Hematopoietic multipotent progenitor cell treated with erythropoietin and hydrocortisone succinate and interleukin-3 and kit ligand, for 6 days (in vitro differentiated cells): ENCODE measurements at places on chromosomes 1 and 21.

DNA sequence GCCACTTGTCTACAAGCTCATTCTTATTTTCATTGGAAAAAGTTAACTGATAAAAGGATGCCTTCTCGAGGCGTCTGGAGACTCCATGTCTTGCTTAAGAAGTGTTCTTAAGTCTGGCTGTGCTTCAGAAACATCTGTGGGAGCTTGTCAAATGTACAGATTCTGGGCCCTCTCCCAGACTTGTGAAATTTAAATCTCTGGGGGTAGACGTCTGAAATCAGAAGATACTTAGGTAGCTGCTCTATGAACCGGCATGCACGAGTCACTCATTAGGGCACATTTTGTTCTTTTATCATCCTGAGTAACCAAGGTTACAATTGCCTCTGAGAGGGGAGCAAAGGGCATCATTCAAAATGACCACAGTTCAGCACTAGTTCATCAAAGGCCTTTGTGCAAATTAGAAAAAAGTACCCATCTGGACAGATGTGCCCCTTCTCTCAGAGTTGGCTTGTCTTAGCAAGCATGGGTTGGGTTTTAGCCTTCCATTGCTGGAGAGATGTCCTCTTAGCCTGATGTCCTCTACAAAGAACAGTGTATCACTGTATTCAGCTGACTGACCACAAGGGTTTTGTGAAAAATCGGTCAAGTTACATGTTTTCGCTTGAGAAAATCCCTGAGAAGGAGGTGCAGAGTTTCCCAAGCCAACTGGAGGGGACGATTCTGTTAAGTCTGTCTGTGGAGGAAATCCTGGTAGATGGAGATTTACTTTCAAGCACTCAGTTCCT, 156.9 kb downstream of the ASTN1 start:
- no peak for DNase-seq

GRCh38 chr1:83626603-83627002, 372.3 kb downstream of the TTLL7 start:
- DNase-seq: no peak

- DNase-seq: peak; percentile 97
These were observed 9.6 kb downstream of the ENSA start for GRCh38 chr1:150619576-150620509.

DNA sequence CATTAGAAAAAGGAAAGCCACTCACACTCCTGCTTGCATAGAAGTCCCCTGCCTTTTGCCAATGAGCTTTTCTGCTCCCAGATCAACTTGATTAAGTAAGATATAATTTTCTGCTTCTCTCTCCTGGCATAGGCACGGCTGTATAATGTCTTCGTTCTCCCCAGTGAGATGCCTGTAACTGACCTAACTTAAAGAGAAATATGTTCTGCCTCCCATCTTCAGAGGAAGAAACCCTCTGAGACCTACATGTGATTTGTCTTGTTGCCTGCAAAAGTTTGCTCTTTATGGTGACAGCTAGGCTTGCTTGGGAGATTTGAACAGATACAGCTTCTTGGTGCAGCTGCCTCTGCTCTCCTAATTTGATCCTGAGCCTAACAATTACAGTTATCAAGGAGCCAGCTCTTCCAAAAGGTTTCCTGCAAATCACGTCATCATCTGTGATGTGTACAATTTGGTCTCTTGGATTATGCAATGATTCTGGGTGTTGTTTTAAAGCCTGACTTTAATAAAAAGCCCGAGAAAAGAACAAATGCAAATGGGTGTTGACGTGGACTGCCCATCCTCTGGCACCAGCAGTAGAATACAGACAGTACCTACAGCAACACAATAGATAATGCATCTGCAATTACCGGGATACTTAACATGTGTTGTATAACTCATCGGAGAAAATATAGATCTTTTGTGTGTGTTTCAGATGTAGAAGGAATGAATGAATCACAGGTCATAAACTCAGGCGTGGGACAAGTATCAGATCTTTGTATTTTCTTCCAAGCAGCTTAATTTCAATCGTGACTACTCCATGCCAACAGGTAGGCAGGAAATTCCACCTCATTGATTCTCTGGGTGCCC, 76.2 kb upstream of the KAZN start:
- no peak for DNase-seq

GRCh38 chr1:15966081-15966955, 9.6 kb downstream of the ZBTB17 start:
- peak; percentile 19 for DNase-seq

DNA sequence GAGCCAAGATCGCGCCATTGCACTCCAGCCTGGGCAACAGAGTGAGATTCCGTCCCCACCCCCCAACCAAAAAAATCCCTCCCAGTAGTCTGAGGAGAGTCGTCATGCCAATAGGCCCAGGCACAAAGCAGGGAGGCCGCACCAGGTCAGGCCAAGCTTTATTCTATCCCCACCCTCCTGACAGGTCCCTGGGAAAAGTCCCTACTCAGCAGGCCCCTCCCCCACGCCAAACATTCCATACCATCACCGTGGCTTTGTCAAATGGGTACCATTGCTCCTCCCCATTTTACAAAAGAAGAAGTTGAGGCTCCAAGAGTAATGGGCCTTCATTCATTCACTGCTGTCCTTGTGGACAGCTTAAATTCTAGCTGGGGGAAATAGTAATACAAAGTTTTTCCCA, 5.3 kb downstream of the GPR3 start:
- no peak for DNase-seq

DNA sequence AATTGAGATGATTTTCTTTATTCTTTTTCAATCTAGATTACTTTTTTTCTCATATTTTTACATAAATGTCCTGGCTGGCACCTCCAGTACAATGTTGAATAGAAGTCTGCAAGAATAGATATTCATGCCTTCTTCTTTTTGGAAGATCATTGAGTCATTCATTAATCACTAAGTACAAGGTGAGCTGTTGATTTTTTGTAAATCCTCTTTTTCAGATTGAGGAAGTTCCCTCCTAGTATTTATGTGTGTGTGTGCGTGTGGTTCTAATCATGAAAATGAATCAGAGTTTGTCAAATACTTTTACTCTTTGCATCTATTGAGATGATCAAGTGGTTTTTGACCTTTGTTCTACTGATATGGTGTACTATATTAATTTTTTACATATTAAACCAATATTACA, 859.3 kb downstream of the KCNT2 start:
- no peak for DNase-seq

DNA sequence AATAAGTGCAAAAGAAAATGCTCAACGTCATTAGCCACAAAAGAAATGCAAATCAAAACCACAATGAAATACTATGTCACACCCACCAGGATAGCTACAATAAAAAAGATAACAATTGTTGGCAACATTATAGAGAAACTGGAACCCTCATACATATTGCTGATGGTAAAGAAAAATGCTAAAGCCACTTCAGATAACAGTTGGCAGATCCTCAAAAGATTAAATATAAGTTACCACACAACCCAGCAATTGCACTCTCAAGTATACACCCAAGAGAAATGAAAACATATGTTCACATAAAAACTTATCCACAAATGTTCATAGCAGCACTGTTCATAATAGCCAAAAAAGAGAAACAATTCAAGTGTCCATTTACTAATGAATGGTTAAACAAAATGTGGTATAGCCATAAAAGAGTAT, 20.7 kb downstream of the TRIM33 start:
- DNase-seq: peak; percentile 80

- DNase-seq: no peak
These were observed 18.7 kb downstream of the CTSK start for GRCh38 chr1:150789396-150789795.

GRCh38 chr1:210310562-210311153, 18.0 kb upstream of the HHAT start:
- no peak for DNase-seq

GRCh38 chr1:101022294-101022693, 3.3 kb downstream of the DPH5 start:
- DNase-seq: peak; percentile 53

GRCh38 chr21:33762803-33763581, 120.7 kb downstream of the ITSN1 start:
- DNase-seq: no peak

DNA sequence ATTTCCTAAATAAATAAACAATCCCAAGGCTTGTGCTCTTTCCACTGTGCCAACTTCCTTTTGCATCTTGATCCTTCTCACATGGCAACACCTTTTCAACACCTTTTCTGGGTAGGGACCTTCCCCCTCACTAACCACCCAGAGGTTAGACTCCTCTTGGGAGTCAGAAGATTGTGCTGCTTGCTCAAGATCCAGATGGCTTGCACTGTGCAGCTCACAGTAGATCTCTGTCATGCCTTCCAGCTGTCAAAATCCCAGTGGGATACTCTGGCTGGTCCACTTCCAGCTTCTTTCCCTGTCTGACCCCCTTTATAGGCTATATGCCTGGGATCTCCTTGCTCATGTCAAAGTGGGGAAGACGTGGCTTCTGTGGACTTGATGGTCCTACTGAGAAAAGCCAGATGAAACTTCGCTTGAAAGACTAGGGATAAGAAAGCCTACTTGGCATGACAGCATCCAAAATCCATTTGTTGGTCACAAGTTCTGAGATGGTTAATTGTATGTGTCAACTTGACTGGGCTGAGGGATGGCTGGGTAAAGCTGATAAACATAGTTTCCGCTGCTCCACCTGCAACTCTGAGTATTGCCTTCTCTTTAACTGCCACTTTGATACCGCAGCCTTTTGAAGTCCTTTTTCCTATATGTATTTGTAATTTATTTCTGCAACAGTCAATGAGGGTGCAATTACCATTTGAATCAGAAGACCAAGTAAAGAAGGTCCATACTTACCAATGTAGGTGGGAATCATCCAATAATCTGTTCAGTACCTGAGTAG, 74.5 kb downstream of the S1PR1 start:
- DNase-seq: peak; percentile 33

DNA sequence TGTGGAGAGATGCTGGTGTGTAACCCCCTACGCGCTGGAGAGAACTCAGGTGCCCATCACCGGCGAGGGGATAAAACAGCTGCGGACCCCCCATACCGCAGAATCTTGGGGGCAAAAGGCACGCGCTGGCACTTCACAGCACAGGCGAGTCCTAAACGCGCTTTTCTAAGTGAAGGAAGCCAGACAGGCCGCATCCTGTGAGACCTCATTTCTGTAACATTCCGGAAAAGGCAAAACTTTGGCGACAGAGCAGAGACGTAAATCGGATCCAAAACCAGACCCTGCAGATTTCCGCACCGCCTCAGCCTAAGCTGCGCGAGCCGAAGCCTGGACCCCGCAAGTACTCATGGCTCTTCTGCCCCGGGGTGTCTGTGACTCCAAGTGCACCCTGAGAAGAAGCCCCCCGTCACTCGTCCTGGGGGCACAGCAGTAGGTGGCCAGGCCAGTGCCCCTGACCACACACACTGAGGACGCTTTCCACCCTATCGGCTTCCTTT, 60.9 kb downstream of the SLX9 start:
- no peak for DNase-seq

DNA sequence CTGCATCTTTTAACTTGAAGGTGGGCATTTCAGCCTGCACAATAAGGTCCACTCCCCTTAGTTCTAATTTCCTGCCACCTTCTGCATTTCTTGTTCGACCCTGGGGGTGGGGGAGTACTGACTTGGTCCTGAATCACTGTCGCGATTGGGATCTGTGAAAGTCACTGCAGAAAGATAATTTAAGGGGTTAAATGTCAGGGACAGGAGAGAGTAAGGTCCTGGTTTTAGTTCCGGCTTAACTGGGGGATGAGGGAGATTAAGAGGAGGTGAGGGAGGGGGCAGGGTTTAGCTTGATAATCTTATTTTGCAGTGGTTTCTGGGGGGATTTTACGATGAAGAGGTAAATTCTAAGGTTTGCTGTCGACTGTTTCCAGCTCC, 128.1 kb downstream of the MRPS6 start:
- DNase-seq: no peak

DNA sequence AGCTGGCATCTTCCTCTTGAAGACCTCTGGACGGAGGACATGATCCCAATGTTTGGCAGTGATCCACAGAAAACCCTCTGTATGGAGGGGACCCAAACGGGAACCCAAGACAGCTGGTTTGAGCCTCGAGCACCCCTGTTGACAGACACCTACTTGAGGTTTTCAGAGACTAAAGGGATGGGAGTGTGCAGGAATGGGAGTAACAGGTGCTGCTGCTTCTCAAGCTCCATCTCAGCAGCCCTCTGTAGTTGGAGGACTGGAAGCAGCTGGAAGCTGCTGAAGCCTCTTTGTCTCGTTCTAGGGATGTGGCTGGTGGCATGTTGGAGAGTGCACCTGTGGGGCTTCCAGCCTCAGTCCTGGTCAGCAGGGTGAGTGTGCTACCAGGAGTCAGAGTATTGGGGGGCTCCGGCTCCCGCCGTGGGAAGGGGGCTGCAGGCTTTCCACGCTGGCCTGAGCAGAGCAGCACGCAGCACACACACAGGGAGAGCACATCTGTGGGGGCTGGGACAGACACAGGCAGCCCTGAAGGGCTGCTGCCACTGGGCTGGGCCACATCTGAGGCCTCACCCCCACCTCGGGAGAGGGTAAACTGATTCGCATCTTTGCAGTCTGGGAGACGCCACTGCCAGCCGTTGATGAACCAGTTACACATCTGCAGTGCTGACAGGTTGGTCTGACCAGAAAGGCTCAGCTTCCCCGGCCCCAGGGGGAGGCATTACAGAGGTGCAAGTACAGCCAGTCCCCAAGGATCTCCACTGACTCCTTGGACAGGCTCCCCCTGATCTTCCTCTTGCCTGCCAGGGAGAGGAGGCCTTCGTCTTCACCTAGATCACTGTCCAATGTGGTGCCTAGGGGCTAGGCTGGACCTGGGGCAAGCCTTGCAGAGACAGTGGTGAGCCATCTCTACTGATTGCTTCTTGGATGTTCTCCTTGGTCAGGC, 56.6 kb downstream of the ADSS2 start:
- no peak for DNase-seq

DNA sequence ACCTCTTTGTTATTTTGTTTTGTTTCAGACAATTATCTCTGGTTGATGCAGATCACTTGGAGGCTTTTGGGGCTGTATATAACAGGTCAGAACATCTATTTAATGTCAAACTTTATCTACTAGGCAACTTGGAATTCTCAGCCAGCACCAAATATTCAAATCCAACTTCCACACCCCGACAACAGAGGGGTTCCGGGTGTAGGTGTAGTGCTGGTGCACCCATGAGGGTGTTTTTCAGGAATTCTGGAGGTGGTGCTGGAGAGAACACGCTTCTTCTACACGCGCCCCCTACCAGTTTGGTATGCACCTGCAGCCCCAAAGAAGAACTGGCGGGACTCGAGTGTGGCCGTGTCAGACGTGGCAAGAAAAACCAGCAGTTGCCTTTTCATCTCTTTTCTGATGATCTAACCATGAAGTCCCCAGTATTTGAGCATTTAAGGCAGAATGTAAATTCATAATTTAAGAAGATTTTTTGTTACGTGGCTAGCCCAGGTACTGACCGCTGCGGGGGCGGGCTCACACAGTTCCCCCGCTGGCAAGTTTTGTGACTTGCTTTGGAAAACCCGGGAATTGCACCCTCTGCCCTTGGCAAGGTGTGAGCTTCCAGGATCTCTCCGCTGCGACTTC, 462 bp upstream of the TLCD4 start:
- peak; percentile 87 for DNase-seq

DNA sequence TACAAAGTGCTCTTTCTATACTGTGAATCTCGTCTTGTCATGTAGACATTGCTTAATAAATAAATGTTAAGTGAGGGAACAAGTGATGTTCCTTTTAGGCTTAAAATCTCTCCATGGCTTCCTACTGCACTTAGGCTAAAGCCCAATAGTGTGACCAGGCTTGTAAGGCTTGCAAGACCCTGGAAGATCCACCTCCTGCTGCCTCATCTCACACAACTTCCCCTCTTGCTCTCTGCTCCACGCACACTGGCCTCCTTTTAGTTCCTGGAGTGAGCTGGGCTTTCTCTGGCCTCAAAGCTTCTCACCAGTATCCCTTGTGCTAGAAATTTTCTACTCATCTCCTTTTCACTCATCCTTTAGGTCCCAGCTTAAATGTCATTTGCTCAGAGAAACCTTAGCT, 41.5 kb upstream of the DIPK1A start:
- DNase-seq: no peak

GRCh38 chr1:117959364-117959763, 29.8 kb downstream of the WDR3 start:
- no peak for DNase-seq
